ENCODE measurements at places on chromosomes 5 and 9.

- DNase-seq: no peak
Measured at GRCh38 chr9:97852399-97853055, 499 bp upstream of the FOXE1 start.

DNA sequence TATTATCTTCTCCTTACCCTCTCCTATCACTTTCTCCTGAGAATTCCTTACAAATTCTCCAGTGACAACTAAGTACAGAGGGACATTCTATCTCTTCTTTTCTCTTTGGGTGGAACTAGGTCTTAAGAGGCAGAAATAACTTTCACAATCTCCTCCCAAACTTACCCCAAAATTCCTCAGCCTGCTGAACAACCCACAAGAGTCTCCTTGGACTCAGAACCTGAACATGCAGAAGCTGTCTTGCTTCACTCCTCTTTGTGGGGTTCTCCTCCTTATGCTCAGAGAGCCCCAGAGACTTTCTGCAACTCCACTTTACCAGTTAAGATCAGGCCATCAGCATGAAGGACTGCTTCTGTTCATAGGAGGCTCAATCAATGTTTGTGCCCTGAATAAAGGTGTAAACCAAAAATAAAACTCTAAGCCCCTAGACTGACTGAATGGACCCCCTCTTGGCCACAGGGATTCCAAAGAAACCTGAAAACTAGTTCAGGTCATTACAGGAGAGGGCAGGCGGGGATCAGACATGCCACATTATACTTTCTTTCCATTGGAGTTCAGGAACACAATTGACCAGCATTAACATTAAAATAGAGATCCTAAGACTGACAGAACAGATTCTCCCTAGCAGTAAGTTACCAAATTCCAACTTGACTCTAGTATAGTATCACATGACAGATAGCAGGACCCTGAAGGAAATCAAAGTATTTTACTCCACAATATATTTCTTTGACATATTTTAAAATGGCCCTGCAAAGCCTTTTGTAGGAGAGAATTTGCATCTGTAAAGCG is 179.7 kb upstream of the FBXL17 start:
- no peak for DNase-seq

DNA sequence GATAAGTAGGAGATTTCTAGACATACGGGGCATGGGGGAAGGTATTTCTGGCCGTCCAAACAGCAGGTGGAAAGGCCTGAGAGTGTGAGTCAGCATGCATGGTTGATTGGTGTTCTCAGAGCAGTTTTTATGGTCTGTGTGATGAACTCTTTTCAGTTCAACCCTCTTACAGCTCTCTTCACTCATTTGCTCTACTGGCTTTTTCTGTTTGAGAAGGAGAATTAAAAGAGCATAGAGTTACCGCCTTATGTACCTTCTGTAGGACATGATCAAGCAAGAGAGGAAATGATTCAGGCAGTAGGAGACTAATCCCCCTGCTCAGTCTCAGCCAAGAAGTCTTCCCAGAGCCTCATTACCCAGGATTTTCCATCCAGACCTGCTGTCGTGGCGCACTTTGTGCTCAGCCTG is 92.4 kb downstream of the PRDM6 start:
- no peak for DNase-seq

DNA sequence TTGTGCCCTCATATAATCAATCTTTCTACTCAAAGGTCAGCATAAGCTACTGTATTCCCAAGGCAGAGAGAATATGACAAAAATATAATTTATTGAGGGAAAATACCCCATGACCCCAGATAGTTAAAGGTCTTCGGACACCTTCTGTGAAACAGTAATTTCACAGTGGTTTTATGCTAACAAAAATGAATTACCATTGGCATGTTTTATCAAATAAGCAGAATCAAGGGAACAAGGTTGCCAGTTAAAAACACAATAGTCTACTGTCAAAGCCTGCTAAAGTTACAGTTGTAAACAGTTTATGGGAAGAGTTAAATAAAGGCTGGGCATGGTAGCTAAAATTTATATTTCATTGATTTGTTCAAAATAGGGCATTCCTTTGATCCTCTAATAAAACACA is 154.3 kb downstream of the GIN1 start:
- DNase-seq: no peak

GRCh38 chr9:138009803-138010690 is 132.5 kb downstream of the CACNA1B start:
- no peak for DNase-seq

DNA sequence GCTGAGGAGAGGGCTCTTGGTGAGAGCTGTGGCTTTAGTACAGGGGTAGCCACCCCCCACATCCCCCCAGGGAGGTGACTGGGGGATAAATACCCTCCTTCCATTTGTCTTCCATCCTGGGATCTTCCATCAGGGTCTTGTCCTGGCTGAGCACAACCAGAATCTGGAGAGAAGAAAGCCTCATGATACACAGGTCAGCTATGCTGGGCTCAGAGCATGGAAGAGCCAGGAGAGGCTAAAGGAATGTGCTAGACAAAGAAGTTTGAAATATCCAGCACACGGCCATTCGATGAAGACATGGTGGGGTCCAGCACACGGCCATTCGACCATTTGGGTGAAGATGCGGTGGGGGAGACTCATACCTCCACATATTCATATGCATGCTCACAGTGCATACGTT is 30.0 kb downstream of the ROPN1L start:
- DNase-seq: no peak

DNA sequence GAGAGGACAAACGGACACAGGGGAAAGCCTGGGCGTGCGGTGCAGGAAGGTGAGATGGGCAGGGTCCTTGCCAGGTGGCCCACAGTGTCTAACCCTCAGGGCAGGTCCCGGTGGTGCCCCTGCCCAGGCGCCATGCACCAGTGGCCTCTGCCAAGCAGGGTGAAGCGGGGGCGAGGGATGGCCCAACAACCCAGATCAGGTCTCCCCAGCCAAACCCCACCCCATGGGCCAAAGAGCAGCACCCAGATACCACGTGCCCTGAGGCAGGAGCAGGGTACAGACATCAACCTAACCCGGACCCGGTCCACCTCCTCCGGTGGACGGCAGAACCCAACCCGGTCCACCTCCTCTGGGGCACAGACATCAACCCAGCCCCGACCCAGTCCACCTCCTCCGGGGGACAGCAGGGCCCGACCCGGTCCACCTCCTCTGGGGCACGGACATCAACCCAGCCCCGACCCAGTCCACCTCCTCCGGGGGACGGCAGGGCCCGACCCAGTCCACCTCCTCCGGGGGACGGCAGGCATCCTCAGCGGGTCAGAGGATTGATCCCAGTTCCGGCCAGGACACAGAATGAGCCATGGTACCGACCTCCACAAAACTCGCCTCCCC is 12.8 kb downstream of the SLC12A7 start:
- DNase-seq: no peak

DNA sequence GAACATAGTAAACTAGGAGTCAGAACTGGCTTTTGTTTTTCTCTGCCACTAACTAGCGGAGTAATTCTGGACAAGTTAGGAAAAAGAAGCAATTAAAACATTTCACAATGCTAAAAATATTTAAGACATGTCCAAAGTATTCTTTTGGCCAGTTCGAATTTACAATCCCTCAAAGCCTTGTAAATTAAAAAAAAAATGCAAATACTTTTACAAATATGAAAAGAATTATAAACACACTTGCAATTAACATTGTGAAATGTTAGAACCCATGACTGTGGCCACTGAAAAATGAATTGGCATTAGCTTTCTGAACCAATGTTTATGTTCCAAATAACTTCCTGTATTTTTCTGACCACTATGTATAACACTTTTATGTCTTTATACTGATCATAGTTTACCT is 2.2 kb downstream of the RAD1 start:
- no peak for DNase-seq

DNA sequence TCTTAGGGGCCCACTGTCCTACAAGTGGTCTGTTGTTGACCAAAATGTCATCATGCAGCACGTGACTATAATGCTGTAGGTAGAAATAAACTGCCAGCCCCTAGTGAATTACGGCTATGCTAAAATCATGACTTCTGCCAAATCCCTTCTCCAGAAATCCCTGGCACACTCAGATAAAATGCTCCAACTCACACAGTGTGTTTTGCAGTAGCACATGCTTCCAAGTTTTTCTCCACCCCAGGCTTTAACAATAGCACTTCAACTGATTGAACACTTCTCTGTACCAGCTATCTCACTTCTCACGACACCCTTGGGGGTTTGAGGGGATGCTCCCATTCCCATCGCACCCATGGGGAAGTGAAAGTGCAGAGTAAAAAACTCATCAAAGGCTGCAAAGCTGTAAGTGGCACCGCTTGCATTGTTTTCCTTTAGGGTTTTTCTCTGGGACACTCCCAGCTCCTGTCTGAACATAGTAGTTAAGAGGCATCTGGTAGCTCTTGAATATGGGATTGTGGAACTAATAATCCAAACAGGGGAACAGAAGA is 151.0 kb upstream of the SLC24A2 start:
- no peak for DNase-seq

GRCh38 chr9:137046088-137046787 is at the start of gene NPDC1:
NPDC1 (minus strand) TSS chr9:137046177; CDS start chr9:137045989, 188 bp downstream.
- DNase-seq: peak; percentile 68

DNA sequence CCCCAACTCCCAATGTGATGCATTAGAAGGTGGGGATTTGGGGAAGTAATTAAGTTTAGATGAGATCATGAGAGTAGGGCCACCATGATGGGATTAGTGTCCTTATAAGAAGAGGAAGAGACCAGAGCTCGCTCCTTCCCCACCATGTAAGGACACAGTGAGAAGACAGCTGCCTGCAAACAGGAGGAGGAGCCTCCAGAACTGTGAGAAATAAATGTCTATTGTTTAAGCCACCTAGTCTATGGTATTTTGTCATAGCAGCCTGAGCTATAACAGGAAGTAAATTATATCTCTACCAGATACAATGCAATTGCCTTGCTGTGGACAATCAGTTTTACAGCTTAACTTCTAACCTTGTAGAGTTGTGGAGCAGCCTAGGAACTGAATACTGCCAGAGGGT is 58.0 kb downstream of the ANKRD33B start:
- no peak for DNase-seq

GRCh38 chr5:123599171-123599570 is 87.2 kb downstream of the CSNK1G3 start:
- no peak for DNase-seq

DNA sequence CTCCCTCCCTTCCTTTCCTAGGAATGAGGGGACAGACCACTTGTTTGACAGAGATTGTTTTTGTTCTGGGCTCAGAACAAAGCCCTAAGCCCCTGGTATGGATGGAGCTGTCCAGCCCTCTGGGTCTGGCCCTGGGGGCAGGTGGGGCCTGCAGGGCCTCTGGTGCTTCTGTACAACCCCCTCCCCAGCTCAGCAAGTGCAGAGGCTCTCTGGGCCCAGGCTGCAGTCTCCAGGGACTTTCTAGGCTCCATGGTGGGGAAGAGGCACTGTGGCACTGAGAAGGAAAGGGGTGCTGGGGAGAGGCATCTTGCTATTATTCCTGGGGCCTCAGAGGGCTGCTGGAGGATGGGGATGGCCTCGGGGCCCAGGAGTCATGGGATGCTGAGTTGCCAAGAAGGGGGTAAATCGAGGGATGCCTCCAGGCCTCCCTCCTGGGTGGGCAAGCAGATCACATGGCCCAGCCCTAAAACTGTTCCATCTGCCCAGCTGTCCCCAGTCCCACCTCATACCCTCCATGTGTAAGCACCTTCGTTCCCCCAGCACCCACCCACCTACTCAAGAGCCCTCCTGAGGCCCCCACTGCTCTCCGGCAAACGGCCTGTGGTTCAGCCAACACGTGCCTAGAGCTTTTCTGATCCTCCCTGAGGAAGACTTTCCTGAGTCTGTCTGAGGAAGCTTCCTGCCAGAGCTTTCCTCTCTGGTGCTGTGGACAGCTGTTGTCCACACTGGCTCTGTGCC is 225.7 kb downstream of the CACNA1B start:
- no peak for DNase-seq

DNA sequence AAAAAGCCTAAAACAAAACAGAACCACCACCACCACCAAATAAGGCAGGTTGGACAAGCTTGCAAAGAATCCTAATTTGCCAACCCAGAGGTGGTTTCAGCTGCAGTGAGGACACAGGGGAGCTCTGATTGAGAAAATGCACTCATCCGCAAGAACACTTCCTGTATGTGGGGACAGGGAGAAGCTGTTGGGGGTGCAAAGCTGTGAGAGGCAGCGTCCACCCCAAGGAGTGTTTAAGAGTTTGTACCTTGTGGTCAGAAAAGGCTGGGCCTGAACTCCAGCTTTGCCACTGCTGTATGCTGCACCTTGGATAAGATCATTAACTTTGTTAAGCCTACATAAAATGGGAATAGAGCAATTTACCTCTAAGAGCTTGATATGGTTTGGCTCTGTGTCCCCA is 511.7 kb downstream of the BNC2 start:
- DNase-seq: no peak

- DNase-seq: no peak
Measured at GRCh38 chr5:10595672-10596309, 31.9 kb downstream of the ANKRD33B start.

GRCh38 chr9:78884611-78885150 is 587.8 kb downstream of the PSAT1 start:
- no peak for DNase-seq

DNA sequence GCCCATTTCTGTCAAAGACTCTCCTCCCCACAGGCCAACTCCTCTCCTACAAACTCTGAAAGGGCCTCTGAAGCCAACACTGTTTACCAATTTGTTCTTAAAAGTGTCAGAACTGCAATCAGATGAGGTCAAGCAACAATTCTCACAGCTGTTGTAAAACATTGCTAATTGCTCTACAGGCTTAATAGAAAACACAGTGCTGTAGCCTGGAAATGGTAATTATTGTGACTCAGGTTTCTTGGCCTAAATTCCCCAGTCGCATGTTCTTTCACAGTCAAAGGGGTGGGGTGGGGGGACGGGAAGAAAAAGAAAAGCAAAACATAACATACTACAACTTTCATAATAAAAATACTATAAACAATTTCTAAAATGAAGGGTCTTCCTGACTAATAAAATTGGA is 343.2 kb downstream of the DMAC1 start:
- no peak for DNase-seq

- DNase-seq: no peak
Measured at GRCh38 chr5:147965715-147966114, 59.4 kb upstream of the C5orf46 start.

- peak; percentile 70 for DNase-seq
Measured at GRCh38 chr9:130578865-130579737, at the start of gene FUBP3. FUBP3 (plus strand) TSS chr9:130579577; CDS start chr9:130579681, 104 bp downstream.

DNA sequence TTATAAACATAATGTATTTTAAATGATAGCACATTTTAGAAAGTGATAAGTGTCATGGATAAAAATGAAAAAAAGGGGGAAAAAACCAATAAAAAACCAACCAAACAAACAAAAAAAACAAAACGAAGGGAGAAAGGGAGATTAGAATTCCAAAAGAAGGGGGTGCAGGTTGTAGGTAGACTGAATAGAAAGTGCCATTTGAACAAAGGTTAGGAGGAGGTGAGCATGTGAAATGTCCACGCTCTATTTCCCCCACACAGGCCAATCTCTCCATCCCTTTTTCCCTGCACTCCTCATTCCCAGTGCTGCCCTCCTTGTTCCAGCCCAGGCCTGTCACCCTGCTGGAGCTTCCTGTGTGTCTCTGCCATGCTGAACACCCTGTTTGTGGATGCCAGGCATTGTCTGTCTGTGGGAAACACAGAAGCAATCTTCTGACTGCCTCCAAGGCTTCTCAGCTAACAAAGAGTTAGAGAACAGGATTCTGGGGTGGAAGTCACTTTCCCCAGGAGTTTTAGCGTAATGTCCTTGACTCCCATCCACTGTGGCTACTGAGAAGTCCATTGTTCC is 138.8 kb downstream of the ADAMTS16 start:
- DNase-seq: no peak

- DNase-seq: no peak
Measured at GRCh38 chr9:83327323-83327722, 210.9 kb downstream of the FRMD3 start.

- DNase-seq: no peak
Measured at GRCh38 chr5:82692826-82693225, 384.4 kb downstream of the TMEM167A start.

- DNase-seq: no peak
Measured at GRCh38 chr5:68415177-68416085, 199.9 kb downstream of the PIK3R1 start.
